ENCODE measurements at places on chromosomes 6 and 20.

- no peak for DNase-seq
Measured at GRCh38 chr20:63167026-63167917, 48.7 kb downstream of the YTHDF1 start.

DNA sequence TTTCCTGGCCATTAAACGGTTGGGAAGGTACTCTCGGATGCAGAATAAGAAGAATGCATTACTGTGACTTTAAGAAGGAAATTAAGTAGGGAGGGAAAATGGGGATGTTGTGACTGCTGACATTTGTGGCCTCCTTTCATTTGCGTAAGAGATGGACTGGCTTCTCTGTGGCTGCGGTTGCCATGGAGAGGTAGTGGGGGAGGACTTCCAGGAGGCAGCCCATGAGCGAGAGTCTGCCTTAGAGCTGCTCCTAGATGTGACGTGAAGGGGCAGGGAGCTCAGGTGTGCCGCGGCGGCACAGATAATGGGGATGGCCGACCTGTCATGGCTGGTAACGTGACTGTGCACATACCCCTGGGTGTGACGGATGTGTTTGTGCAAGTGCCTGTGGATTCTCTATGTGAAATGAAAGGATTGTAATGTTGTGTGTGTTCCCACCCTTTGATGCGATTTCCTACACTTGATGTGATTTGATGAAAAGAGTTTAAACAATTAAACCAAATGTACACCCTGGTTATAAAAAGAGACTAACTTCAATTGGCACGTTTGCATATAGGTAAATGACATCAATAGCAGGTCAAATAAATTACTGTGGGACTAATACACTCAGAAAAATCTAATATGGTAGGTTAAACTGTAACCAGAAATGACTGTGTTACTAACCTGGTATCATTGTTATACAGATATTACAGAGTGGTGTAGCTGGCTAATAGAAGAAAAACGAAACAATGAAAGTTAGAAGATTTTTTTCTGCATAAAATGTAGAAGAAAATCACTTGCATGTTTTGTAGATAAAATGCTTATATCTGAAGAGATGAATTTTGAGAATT, 48.9 kb downstream of the HIVEP1 start:
- DNase-seq, result no peak

- DNase-seq, result no peak
Measured at GRCh38 chr20:22921595-22922421, 113.3 kb upstream of the SSTR4 start.

DNA sequence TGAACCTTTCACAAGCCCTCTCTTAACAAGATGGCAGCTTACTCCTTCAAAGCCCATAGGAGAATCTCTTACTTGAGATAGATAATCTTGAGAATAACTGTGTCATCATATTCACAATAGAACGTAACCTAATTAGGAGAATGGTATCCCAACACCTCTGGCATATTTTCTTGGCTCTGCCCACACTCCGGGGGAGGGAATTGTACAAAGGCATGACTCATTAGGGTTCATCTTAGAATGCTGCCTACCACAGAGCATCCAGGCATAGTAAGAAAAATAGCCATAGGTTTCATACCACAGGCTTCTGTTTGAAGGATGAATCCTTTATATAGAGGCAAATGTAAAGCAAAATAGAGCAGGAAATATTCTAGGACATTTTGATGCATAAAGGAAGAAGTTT, 1100.6 kb upstream of the CITED2 start:
- DNase-seq, result no peak

GRCh38 chr20:10522328-10522727, 87.2 kb downstream of the SLX4IP start:
- no peak for DNase-seq

GRCh38 chr6:53399027-53399344, 50.2 kb upstream of the ELOVL5 start:
- DNase-seq, result no peak

GRCh38 chr20:42214074-42214473, 595.9 kb upstream of the CHD6 start:
- no peak for DNase-seq

- DNase-seq, result no peak
Measured at GRCh38 chr20:39810309-39810708, 848.2 kb downstream of the DHX35 start.

DNA sequence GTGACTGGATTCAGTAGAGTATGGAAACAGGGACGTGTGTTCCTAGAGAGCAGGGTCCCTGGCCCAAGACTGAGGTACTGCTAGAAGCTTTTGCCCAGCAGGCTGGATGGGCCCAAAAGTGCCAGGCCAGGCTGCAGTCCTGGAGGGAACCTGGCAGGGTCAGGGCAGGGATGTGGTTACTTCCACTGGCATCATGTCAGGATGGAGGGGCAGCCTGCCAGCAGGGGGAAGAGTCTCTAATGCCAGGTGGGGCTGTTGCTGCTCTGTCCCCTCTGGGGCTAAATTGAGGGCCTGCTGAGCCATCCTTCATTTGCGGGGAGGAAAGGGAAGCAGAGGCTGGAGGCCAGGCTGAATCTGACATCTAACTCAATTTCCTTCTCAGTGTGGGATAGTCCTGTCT, 17.2 kb downstream of the ZDHHC14 start:
- DNase-seq, result no peak

Data from amniotic stem cell (primary cell).